ENCODE measurements at places on chromosomes 11 and 22.
A peak's percentile ranks its signal among the peaks of the same experiment; 100 is the strongest.

DNA sequence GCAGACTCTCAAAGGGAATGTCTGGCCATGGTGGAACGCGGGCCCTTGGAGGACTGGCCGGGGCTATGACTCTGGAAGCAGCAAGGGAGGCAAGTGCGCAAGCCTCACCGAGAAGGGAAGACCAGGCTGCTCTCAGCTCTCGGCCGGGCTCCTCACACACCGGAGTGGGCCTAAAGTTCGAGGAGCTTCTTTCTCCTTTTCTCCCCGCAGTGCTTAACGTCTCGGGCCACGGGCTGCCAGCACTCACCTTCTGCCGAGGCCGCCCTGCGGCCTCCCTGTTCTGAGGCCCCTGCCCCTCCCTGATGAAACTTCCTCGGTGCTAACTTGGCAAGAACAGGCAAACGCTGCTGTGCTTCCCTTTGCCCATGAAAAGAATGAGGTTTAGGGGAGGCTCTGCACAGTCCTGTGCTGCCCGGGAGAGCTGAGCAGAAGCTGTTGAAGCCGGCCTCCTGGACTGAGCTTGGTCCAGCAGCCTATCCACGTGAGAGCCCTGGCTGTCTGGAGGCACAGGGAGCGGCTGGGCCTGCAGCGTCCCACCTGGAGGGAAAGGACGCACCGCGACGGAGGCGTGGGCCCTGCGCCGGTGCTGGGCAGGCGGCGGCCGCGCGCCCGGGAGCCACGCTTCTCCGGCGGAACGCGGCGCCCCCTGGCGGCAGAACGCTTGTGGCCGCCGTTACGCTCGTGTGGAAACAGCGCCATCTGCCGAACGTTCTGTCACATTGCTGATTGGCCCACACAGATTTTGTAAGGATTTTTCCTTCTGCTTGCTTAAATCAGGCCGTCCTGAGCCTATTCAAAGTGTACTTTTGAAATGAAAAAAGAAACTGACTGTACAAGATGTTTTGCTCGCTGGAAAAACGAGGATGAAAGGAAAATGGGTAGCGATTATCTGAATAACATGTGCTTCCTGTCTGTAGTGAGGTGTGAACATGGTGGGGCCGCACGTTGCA, 65.0 kb upstream of the TMEM45B start:
- peak; percentile 39 for DNase-seq

DNA sequence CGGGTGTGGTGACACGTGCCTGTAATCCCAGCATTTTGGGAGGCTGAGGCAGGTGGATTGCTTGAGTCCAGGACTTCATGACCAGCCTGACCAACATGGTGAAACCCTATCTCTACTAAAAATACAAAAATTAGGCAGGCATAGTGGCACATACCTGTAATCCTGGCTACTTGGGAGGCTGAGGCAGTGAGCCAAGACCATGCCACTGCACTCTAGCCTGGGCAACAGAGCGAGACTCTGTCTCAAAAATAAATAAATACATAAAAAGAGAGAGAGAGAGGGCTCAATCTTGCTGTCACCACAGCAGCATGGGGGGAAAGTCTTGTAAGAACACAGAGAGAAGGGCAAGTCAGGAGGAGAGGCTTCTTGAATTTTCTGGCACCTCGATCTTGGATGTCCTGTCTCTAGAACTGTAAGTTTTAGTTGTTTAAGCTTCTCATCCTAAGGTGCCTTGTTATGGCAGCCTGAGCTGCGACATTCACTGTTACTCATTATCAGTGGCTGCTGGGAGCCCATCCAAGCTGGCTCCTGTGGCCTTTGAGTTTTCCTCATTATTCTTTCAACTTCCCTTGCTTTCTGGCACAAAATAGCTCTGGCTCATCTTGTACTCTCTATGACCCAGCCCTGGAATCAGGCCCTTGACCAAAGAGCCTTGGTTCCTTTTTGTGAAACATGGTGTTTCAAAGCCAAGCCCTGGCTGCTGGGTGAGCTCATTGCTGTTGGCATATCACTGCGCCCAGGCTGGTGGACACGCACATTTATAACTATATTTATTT, 8.0 kb upstream of the PSMC3 start:
- no peak for DNase-seq

GRCh38 chr11:62816557-62816956, 11.3 kb upstream of the NXF1 start:
- DNase-seq, result no peak

DNA sequence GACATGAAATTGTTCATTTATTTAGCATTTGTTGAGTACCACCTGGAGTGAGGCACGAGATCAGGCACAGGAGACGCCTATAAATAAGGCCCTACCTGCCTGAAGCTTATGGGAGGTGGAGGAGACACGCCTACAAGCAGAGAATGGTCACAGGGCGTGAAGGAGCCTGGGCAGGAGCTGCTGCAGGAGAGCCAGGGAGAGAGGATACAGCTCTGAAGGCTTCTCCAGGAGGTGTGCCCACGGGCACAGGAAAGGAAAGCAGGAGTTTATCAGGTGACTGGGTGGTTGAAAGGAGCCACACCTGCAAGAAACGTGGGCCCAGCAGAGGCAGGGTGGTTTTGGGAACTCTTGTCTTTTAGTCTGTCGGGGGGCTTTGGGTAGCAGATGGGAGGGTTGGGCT, 70.3 kb downstream of the BMAL1 start:
- no peak for DNase-seq

- DNase-seq, result peak; percentile 39
These were observed 2.3 kb upstream of the RHOD start for GRCh38 chr11:67054346-67054835.

DNA sequence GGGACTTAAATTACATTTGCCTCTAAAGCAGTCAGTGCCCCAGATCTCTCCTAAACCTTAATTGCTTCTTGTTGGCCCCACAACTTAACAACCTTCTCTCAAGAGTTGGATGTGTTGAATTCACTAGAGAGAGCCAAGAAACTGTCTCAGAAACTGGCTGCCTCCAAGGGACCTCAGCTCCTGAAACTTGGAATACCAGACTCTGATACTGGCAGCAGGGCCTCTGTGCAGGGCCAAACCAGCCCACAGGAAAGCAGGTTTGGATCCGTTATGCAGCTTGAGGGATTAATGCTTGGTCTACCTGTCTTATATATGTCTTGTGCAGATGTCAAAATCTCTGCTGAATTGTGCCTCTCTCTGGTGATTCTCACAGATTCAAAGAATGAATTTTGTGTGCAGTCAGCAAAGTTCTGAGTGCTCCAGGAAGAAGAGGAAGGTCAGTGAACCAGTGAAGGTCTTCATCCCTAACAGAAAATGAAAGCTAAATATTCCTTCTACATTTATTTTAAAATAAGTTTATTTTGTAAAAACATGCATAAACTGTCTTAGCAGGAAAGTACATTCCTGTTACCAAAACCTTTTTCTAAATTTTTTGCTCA, 70.8 kb downstream of the LIF start:
- DNase-seq, result no peak

GRCh38 chr22:20419664-20419951, 18.0 kb downstream of the SCARF2 start:
- no peak for DNase-seq

DNA sequence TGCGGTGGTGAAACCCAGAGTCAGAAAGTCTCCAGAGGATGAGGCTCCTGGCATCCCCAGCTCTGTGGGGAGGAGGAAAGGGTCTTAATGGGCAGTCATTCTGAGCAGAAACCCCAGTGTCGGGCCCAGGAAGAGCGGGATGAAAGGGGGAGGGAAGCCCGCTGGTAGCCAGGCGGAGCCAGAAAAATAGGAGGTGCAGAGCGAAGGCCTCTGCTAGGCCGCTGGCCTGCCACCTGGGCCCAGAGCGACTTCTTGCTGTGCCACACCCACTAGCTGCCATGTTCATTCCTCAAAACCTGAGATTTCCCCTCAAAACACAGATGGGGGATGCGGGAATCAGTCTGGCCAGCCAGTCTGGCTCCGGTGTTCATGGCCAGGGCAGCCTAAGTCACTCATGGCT, 650 bp upstream of the POU2AF3 start:
- DNase-seq, result no peak

- no peak for DNase-seq
These were observed 28.1 kb downstream of the DRD4 start for GRCh38 chr11:665062-665703.

DNA sequence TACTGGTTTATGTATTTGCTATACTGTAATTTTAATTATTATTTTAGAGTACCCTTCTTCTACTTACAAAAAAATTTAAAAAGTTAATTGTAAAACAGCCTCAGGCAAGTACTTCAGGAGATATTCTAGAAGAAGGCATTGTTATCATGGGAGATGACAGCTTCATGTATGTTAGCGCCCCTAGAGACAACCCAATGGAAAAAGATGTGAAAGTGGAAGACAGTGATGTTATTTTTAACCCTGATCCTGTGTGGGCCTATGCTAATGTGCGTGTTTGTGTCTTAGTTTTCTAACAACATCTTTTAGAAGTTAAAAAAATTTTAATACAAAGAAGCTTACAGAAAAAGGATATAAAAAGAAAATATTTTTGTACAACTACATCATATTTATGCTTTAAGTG, 205.0 kb downstream of the FAM76B start:
- no peak for DNase-seq

DNA sequence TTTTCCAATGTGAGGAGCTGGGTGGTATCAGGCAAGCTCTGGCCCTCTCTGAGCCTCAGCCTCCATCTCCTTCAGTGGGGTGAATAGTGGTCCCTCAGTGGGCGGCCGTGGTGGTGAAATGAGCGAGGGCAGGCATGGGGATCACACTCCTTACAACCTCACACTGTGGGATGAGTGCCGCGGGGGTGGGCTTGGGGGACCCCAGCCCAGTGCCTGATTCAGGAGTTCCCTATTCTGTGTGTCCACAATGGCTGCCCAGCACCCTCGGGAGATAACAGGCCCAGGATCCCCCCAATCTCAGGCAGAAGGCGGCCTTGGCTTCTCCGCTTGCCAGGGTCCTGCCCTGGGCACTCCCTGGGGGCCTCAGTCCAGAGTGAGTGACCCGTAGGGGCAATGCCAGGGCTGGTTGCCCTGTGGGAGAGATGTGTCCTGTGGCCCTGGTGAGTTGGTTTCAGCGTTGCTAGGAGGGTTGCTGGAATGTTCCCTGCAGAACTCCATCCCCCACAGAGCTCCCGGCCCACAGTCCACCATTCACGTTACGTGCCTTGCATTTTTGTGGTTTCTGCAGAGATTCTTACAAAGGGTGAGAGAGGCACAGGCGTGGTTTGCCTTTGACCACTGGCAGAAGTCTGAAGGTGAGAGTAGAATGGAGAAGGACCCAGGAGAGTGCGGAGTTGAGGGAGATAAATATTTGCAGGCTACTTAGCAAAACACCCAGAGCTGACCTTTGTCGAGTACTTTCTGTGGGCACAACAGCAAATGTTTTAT, 2.9 kb downstream of the ALDH3B1 start:
- DNase-seq, result peak; percentile 84

DNA sequence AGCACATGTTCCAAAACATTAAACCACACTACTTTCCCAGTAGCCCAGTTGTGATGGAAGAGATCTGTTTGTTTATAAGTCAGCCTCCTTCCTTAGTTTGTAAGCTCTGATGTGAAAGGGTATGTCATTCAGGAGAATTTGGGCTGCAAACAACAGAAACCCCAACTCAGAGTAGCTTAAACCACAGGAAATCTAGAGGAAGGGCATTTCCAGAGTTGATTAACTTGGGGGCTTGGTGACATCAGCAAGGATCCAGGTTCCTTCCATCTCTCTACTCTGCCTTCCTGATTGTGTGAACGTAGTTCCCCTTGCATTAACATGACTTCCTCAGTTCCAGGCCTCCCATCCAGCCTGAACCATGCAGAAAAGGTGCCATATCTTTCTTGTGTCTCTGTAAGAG, 6.5 kb upstream of the FJX1 start:
- DNase-seq, result no peak

GRCh38 chr22:31045900-31046538, 35.1 kb upstream of the SMTN start:
- no peak for DNase-seq

DNA sequence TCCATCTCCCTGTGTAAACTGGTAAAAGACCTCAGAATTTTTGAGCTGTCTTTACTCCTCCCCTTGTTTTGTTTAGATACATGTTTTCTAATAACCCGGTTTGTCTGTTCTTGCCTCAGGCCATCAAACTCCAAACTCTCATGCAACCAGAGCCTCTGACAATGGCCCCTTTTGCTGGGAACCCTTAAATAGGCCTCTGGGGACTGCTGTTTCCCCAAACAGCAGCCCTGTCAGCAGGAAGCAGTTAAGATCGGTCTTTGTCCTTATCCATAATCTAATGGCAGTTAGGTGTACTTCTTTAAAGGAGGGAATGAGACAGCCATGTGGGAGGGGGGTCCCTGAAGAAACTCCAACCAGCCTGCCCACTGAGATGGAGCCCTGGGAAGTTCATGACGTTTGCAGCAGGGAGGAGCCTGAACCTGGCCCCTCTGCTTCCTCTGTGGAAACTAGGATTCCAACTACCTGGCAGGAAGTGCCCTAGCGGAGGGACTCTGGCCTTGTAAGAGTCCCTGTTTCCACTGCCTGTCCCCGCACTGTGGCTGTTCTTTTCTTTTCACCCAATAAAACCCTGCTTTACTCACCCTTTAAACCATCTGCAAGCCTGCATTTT, 1354.4 kb downstream of the LRRC4C start:
- DNase-seq, result no peak

GRCh38 chr11:130609121-130610035, 160.9 kb downstream of the ADAMTS15 start:
- no peak for DNase-seq

DNA sequence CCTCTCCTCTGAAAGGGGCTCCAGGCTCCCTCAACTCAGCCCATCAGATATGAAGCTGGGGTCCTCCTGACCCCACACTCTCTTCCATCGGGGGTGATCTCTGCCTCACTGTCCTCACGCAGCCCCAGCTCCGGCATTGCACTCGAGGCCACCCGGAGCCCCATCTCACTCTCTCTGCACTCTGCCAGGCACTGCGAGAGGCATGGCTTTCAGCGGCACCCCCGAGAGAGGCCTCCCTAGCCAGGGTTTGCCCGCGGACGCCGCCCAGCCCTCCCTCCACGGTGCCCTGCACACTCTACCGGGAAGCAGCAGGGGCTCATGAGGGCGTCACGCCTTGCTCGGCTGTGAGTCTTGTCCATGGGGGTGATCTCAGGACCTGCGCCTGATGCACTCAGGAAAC, 436.2 kb downstream of the BRD1 start:
- no peak for DNase-seq

DNA sequence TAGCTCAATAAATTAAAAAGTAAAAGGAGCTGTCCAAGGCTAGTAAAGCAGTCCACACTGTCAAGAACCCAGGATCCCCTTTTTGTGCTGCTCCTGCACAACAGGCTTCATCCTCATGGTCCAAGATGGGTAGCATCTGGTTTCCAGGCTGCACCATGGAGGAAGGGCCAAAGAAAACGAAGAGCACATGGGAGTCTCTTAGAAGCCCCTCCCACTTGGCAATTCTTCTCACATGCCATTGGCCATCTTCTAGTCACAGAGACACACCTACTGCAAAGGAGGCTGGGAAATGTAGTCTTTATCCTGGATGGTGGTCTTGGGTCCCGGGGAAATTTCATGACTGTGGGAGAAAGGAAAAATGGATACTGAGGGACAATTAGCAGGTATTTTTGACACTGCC, 37.8 kb downstream of the PRR5L start:
- DNase-seq, result no peak

DNA sequence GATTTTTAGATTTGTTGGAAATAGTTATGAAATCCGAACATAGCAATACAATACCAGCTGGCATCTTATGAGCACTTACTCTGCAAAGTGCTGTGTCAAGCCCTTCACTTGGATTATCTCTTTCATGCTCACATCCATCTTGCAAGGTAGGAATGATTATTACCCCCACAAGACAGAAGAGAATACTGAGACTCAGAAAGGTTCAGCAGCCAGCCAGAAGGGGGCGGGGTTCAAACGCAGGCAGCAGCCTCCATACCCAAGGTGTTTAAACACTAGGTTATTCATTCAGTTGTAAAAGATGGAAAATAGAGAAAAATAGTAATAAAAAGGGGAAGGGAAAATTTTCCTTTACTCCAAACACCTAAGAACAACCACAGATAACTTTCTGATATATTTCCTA, 158.5 kb downstream of the CCDC34 start:
- DNase-seq, result no peak

Data from T1000 (cell line).